Chondrocyte (in vitro differentiated cells): ENCODE measurements at places on chromosomes 2 and 18.

DNA sequence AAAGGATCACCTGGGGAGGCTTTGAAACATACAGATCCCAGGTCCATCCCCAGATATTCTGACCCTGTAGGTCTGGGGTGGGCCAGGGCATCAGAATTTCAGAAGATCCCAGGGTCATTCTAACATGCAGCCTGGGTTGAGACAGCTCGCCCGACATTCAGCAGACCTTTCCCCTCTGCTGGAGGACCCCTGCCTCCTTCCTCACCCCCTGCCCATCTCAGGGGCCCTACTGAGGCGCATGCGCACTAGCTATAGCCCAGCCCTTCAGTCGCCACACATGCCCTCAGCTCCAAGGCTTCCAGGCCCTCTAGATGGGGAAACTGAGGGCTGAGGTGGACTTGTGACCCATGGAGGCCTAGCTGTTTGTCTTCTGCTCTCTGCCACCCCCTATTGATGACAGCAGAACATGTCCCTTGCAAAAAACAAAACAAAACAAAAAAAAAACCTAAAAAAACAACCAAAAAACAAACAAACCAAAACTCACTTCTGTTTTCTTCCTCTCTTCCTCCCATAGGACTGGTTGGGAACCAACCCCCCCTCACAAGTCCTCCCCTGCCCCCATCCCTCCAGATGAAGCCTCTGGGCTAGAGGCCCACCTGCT lies 91.3 kb downstream of the ZBTB7C start:
- DNase-seq: no peak

GRCh38 chr2:183229386-183229785 lies 105.1 kb downstream of the NUP35 start:
- no peak for DNase-seq

- DNase-seq: no peak
Observed at GRCh38 chr2:239057533-239057932, 209.6 kb downstream of the TWIST2 start.

DNA sequence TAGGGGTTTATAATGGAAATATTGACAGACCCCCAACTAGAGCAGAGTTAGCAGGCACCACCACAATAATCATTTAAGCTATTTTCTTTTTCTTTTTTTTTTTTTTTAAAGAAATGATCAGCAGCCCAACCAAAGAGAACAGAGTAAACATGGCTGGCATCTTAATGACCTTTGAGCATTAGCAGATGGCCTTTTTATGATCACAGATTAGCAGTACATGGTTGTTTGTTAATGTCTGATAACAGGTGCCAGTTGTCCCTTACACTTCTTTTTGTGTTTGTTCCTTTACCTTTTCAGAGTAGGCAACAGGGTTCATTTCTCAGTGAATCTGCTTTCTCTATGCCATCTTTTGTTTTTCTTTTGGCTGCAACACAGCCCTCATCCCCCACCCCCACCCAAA lies 747.0 kb downstream of the BCL11A start:
- DNase-seq: no peak

DNA sequence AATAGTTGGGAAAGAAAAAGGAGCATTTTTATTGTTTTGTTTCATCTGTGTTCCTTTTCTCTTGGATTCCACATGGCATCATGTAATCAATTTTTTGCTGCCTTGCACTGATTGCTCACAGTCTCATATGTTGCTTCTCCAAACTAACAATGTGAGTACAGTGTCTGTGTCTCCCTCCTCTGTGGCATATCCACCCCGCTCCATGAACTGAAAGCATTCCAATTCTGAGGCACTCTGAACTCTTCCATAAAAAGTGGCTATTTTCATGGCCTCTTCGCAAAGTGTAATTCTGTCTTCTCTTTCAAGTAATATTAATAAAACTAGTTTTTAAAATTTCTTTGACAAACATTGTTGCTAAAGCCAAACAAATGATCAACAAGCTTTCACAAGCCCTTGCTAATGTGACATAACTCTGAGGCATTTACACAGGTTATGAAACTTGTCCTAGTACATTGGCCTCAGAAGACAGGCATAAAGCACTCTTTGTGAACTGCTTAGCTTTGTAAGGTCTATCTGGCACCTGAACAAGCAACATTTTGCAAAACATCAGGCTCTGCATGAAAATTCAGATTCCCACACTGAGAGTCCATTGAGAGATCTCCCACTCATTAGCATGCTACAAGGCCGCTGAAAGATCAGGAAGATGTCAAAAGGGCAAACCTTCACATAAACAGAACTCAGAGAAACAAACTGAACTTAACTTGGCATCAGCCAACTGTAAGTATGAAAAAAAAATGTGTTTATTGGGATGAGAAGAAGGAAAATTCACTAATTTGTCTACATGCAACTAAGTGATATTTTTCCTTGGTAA lies 33.0 kb downstream of the GPR75 start:
- no peak for DNase-seq

DNA sequence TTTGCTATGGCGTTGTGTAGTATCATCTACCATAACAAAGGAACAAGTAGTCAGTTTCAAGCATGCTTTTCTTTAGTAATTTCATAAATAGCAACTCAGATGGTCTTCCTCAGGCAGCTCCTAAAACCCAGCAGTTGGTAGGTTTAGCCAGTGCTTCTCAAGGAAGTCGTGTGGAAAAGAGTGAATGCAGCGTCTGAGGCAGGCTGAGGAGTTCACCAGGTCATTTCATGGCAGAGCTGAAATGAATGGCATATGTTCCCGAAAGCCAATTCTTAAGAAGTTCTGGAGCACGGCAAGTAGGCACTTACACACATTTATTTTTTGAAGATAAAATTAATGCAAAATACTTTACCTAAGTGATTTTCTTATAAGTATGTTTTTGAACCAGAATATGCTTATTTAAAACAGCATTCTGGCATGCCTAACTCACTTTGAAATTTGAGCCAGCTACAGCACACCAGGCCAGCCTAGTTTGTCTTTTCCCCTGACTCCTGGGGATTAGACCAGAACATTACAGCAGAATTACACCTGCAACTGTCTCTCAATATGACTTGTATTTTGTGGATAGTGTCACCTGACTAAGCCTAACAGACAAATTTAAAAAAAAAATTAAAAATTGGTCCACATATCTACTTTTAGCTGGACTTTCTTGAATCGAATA lies 62.2 kb downstream of the OSBPL6 start:
- DNase-seq: no peak

- DNase-seq: no peak
Observed at GRCh38 chr2:205475416-205475768, 206.9 kb upstream of the NRP2 start.

DNA sequence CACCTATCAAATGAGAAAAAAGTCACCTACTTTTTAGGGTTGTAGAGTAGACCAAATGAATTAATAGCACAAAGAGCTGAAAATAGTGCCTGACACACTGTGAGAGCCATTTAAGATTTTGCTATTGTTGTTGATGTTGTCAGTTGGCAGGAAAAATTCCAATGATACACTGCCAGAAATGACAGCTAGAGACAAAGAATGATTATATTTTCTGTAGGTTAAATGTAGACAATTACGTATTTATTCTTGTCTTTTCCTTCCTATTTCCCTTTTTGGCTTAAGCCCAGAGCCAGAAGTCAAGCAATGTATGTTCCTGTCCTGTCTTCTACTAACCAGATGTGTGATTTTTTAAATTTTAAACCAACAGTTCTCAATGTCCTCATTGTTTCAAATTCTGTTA lies 17.2 kb downstream of the NRXN1 start:
- DNase-seq: no peak

GRCh38 chr2:70304498-70304897 lies 2.6 kb upstream of the FAM136A start:
- no peak for DNase-seq

- DNase-seq: no peak
Observed at GRCh38 chr18:25305584-25305983, 46.4 kb downstream of the ZNF521 start.

DNA sequence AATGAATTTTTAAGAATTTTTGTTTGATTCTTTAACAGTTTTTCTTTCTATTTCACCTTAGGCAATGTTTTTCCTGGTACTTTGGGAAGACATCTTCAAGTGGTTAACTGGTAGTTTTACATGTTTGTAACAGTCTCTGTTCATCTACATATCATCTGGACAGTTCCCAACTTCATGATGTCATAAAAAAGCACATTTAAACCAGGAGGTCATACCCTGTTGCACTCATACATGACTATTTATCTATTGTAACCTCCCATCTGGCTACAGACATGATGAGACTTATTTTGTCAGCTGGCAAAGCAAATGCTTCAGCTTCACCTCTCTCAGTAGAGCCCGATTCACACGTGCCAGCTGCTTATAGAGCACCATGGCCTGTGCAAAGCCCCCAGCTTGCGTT lies 99.8 kb upstream of the YPEL5 start:
- DNase-seq: no peak

DNA sequence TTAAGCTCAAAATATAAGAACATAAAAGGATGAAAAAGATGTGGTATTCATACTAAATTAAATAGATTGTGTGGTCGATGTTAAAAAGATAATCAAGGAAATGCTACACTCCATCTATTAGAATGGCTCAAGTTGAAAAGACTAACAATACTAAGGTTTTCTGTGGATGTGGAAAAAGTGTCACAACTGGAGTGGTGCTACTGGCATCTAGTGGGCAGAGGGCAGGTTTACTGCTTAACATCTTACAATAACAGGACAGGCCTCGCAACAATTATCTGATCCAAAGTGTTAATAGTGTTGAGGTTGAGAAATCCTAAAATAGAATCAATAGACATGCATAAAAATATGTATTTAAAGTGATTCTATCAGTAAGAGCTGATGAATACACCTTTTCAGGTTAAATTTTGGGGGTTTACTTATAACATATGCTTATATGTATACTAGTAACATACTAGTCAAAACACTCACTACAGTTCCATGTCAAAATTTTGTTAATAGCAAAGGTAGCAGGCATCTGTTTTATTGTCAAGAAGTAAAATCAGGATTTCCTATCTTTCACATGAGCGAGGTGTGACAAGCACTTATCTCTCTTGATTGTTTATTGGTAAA lies 91.5 kb upstream of the TMEFF2 start:
- no peak for DNase-seq

GRCh38 chr18:28174181-28174905 lies 2.6 kb downstream of the CDH2 start:
- no peak for DNase-seq

GRCh38 chr2:189163889-189164288 lies 15.7 kb downstream of the COL5A2 start:
- DNase-seq: no peak

GRCh38 chr2:15772086-15772595 lies 168.2 kb upstream of the MYCN start:
- DNase-seq: no peak

GRCh38 chr2:73043276-73043675 lies 28.2 kb downstream of the SFXN5 start:
- DNase-seq: no peak

- no peak for DNase-seq
Observed at GRCh38 chr2:168277276-168277675, 29.9 kb upstream of the STK39 start.

GRCh38 chr2:208999911-209000310 lies 423.9 kb upstream of the MAP2 start:
- DNase-seq: no peak

DNA sequence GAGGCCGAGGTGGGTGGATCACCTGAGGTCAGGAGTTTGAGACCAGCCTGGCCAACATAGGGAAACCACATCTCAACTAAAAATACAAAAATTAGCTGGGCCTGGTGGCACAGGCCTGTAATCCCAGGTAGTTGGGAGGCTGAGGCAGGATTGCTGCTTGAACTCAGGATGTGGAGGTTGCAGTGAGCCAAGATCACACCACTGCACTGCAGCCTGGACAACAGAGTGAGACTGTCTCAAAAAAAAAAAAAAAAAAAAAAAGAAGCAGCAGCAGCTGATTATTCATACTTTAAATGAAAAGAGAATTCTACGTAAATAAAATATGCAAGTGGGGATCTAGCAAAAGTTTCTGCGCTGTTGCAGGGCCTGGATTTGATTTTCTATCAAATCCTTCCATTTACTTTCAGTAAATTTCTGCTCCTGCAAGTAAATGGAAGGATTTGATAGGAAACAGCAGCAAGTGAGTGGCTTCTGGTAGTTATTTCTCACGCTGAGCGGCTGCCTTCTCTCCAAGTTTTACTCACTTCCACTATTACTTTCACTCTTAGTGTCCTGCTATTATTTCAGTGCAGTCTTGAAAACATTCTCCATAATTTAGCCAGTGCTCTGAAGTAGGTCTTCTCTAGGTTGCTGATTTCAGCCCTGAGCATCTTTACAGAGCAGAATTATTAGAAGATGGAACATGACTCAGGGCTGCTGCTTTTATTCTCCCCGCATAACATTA lies 68.4 kb downstream of the SLC16A14 start:
- no peak for DNase-seq

DNA sequence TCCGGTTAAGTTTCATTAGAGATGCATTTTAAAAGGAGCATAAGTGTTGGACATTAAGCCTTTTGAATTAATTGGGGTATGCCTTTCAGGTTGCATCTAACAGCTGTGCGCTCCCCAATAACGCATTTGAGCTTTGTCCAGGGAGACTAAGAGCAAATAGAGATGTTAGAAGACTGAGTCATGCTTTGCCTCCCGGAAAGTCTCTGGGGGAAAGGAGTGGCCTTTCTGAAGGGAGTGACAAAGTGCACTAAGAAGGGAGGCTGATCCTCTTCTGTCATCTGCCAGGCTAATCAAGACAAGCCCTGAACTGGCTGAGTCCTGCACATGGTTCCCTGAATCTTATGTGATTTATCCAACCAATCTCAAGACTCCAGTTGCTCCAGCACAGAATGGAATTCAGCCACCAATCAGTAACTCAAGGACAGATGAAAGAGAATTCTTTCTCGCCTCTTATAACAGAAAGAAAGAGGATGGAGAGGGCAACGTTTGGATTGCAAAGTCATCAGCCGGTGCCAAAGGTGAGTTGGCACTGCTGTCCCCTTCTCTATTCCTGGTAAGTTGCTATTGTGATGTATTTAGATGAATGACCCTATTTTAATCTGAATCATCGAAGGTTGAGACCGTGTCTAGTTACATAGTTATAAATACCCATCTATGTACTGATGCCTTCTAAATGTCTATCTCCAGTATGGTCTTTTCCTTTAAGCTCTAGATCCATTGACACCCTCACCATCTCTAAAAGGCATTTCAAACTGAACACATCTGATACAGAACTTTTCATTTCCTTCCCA lies 12.1 kb downstream of the TTL start:
- DNase-seq: no peak
